ENCODE measurements at places on chromosomes 7 and 10.

- peaks cover 13% of the 10 kb centered on the region for H3K4me1 ChIP-seq
- no peaks in the 10 kb centered on the region for H3K27me3 ChIP-seq
- H3K4me3 ChIP-seq: no peak overlapping the region
Measured at GRCh38 chr7:131346885-131347592, 19.4 kb downstream of the MKLN1 start.

- DNase-seq: no peak
- H3K27me3 ChIP-seq: no peaks in the 10 kb centered on the region
- no peak overlapping the region for H3K4me3 ChIP-seq
- H3K27ac ChIP-seq: no peak overlapping the region
Measured at GRCh38 chr7:69751026-69751425, 152.8 kb downstream of the AUTS2 start.

GRCh38 chr7:150787321-150788281, 12.6 kb downstream of the TMEM176B start:
- no peak overlapping the region for H3K4me3 ChIP-seq
- H3K27ac ChIP-seq: peak overlapping the region; percentile 83
- DNase-seq: no peak

GRCh38 chr10:44578271-44578670, 193.4 kb upstream of the CXCL12 start:
- no peaks in the 10 kb centered on the region for H3K36me3 ChIP-seq
- H3K4me3 ChIP-seq: no peak overlapping the region
- H3K4me1 ChIP-seq: no peaks in the 10 kb centered on the region
- no peak for DNase-seq

- no peak overlapping the region for H3K4me3 ChIP-seq
- H3K27me3 ChIP-seq: peaks cover 14% of the 10 kb centered on the region
- no peaks in the 10 kb centered on the region for H3K4me1 ChIP-seq
- no peaks in the 10 kb centered on the region for H3K36me3 ChIP-seq
Measured at GRCh38 chr7:98051118-98051744, 55.4 kb upstream of the LMTK2 start.

GRCh38 chr7:152909683-152910544, 150.4 kb downstream of the ACTR3B start:
- no peak overlapping the region for H3K27ac ChIP-seq
- H3K4me3 ChIP-seq: no peak overlapping the region
- no peak for DNase-seq
- no peaks in the 10 kb centered on the region for H3K4me1 ChIP-seq
- H3K27me3 ChIP-seq: no peaks in the 10 kb centered on the region

DNA sequence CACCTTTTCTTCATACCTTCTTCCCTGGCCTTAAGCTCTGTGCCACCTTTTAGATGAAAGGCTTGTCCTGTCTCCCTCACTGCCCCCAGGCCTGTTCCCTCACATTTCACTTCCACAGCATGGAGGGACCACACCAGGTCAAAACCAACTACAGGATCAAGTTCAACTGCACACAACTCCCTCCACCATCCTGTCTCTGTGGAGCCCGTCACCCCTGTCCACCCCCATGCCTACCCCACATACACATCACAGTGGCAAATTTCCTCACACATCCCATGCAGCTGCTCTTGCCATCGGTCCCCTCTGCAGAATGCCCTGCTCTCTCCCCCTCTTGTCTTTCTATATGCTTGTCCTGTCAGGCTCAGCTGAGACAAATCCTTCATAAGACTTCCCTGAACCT, 154.1 kb downstream of the USP6NL start:
- no peak for DNase-seq
- H3K27ac ChIP-seq: no peak overlapping the region
- H3K4me1 ChIP-seq: no peaks in the 10 kb centered on the region
- no peaks in the 10 kb centered on the region for H3K36me3 ChIP-seq
- H3K4me3 ChIP-seq: no peak overlapping the region

DNA sequence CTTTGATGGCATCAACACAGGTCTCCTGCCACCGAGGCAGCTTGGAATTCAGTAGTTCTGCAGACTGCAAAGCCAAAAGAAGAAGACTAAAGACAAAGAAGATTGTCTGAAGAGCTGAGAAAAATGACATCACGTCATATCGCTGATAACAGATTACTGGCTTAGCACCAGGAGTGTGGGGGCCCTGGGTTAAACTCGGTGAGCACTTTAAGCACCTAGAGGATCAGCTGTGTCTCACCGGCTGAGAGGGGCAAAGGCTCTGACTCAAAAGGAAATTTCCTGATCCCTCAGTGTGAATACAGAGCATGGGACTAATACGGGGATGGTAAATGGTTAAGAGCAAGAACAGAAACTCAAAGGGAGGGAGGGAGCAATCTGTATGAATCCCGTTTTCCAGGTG, 30.7 kb downstream of the BRI3 start:
- H3K27ac ChIP-seq: no peak overlapping the region
- DNase-seq: no peak
- no peak overlapping the region for H3K4me3 ChIP-seq

DNA sequence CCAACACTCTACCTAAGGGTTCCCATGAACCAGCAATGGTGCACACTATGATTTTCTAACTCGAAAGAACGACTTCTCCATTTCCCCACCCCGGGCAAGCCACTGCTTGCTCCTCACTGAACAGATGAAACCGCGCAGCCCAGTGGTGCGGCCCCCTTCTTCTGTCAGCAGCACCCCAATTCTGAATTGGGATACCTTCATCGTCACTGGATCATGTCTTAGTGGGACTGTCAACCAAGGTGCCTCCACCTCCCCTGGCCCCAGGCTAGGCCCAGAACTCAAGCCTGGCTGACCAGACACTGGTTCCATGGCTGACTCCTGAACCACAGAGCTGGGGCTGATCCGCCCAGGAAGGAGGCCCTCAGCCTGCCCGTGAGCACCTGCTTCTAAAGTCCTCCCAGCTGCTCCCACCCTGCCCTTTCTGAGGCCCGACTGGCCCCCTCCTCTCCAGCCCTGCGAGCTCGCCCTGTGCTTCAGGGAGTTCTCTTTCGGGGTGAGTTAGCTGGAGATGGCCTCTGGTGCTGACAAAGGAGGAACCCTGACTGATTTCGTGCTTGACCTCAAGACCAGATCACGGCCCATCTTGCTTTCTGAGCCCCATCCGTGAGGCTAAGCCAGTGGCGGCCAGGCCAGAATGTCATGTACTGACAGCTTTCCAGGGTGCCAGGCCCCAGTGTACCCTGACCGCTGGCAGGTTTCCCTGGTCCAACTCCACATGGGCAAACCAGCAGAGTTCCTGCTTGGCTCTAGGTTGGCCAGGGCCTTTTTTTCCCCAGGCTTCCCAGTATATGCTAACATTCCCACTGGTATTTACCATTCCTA, 44.5 kb downstream of the FAM53B start:
- no peaks in the 10 kb centered on the region for H3K27me3 ChIP-seq
- no peaks in the 10 kb centered on the region for H3K36me3 ChIP-seq
- H3K4me1 ChIP-seq: peaks cover 80% of the 10 kb centered on the region
- DNase-seq: no peak
- peak overlapping the region; percentile 70 for H3K27ac ChIP-seq
- no peak overlapping the region for H3K4me3 ChIP-seq

DNA sequence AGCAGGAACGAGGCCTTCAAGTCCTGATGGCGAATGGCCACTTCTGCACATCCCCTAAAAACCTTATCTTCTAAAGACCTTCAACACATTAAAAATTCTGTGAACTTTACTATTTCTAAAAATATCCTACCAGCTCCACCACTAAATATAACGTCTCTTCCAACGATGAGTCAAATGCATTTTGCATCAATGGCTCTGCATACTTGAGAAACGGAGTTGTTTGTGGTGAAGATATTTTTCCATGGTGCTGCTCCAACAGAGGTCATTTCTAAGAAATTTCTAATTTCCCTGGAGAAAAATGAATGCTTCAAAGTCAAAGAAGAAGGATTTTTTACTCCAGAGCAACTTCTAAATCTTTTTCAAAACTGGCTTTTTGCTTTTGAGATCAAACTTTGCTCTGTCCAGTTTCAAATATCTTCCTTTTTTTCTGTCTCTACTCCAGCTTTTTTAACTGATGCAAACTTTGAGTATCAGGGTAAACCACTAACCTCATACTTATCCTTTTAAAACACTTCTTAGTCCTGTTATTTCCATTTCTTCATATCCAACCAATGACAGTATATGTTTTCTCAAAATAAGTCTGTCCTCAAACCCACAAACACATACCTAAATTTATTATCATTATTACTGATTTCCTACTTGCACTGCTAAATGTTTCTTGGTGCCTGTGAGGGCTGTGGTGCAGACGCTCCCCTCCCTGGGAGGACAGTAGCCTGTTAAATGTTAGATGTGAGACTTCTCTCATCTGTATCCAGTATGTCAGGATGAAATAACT, 258.1 kb downstream of the KLF6 start:
- no peaks in the 10 kb centered on the region for H3K36me3 ChIP-seq
- H3K27me3 ChIP-seq: no peaks in the 10 kb centered on the region
- H3K27ac ChIP-seq: peak overlapping the region; percentile 62
- no peak overlapping the region for H3K4me3 ChIP-seq

DNA sequence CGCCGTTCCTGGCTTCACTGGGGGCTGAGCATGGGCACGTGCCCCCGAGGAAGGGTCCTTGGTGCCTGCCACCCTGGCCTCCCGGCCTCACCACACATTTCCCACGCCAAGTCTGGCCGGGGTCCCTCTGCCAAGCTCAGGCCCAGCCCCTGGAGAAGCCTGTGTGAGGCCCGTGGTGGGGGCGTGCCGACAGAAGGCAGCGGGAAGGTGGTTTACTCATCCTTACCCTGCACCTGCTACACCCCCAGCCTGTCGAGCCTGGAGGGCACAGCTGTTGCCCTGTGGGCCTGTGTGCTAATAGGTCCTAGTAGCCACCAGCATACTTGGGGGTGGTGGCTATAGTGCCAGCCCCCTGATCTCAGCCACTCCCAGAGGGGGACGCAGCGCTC, 46.7 kb downstream of the NKX6-2 start:
- no peak overlapping the region for H3K4me3 ChIP-seq
- H3K4me1 ChIP-seq: no peaks in the 10 kb centered on the region
- H3K27ac ChIP-seq: no peak overlapping the region
- no peaks in the 10 kb centered on the region for H3K27me3 ChIP-seq

DNA sequence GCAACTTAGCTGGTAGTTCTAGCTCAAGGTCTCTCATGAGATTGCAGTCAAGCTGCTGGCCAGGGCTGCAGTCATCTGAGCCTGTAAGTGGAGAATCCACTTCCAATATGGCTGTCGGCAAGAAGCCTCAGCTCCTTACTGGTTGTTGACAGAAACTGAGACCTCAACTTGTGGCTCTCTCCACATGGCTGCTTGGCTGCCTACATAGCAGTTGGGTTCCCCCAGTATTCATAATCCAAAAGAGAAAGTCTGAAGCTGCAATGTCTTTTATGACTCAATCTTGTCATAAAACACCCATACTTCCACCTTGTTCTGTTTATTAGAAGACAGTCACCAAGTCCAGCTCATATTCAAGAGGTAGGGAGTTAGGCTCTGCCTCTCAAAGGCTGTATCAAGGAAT, 334.9 kb upstream of the KMT2E start:
- no peak overlapping the region for H3K4me3 ChIP-seq
- H3K36me3 ChIP-seq: no peaks in the 10 kb centered on the region
- no peak for DNase-seq
- no peaks in the 10 kb centered on the region for H3K27me3 ChIP-seq
- no peaks in the 10 kb centered on the region for H3K4me1 ChIP-seq
- no peak overlapping the region for H3K27ac ChIP-seq

GRCh38 chr7:155495440-155496248, 37.7 kb downstream of the EN2 start:
- H3K4me1 ChIP-seq: no peaks in the 10 kb centered on the region
- DNase-seq: no peak
- H3K27ac ChIP-seq: no peak overlapping the region

DNA sequence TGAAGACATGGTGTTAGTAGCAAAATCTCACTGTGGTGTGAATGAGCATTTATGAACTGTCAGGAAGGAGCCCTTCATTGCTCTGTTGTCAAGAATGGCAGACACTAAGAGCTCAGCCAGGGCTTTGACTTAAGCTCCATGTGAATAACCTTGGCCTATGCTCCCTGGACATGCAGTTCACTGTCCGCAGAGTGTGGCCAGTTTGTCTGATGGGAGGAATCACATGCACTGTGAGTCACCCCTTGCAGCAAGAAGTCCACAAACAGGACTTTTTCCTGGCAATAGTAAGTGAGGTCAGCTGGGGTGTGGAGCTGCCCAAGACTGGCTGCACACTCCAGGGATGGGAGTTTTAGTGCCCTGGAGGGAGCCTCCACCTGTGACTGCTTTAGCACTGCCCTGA, 49.5 kb downstream of the ZNF37A start:
- H3K27ac ChIP-seq: no peak overlapping the region
- no peaks in the 10 kb centered on the region for H3K27me3 ChIP-seq
- no peak for DNase-seq
- no peaks in the 10 kb centered on the region for H3K4me1 ChIP-seq
- H3K4me3 ChIP-seq: no peak overlapping the region

- no peak for DNase-seq
- no peaks in the 10 kb centered on the region for H3K27me3 ChIP-seq
- H3K4me3 ChIP-seq: no peak overlapping the region
Measured at GRCh38 chr10:29681676-29682448, 47.1 kb upstream of the SVIL start.

GRCh38 chr10:127344346-127344745, 148.0 kb upstream of the INSYN2A start:
- no peak overlapping the region for H3K4me3 ChIP-seq
- DNase-seq: no peak
- H3K27ac ChIP-seq: no peak overlapping the region
- no peaks in the 10 kb centered on the region for H3K4me1 ChIP-seq
- H3K36me3 ChIP-seq: no peaks in the 10 kb centered on the region
- H3K27me3 ChIP-seq: no peaks in the 10 kb centered on the region

DNA sequence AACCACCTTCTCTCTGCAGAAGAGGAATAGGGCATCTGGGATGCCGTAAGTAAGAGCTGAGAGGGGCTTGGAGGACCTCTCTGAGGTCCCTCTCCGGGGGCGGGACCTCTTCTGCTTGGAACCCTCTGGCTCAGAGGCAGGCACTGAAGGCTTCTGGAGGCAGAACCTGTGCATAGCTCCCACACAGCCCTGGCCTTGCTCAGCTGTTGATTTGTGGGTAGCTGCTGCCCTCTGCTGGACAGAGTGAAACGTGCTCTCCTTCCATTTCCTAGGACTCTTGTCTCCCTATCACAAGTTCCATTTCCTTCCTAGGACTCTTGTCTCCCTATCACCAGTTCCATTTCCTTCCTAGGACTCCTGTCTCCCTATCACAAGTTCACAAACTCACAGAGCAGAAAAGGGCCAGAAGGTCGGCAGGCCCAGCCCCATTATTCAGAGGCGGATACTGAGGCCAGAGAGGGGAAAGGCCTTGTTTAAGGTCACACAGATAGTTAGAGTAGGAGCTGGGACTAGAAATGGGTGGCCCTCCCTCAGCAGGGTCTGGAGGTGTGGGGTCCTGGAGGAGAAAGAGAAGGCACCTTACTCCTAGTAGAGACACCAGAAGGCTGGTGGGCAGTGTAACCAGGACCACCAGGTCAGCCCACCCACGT, 30.3 kb upstream of the GARS1 start:
- H3K4me3 ChIP-seq: no peak overlapping the region
- H3K4me1 ChIP-seq: no peaks in the 10 kb centered on the region
- peak; percentile 84 for DNase-seq
- H3K36me3 ChIP-seq: no peaks in the 10 kb centered on the region

- DNase-seq: no peak
- H3K4me3 ChIP-seq: no peak overlapping the region
- no peak overlapping the region for H3K27ac ChIP-seq
- H3K4me1 ChIP-seq: no peaks in the 10 kb centered on the region
- no peaks in the 10 kb centered on the region for H3K36me3 ChIP-seq
- H3K27me3 ChIP-seq: peaks cover 3% of the 10 kb centered on the region
Measured at GRCh38 chr10:133109711-133110110, 22.0 kb downstream of the ADGRA1 start.

All from transverse colon (tissue), 4 donors.